ENCODE measurements at places on chromosomes 12 and 14.

DNA sequence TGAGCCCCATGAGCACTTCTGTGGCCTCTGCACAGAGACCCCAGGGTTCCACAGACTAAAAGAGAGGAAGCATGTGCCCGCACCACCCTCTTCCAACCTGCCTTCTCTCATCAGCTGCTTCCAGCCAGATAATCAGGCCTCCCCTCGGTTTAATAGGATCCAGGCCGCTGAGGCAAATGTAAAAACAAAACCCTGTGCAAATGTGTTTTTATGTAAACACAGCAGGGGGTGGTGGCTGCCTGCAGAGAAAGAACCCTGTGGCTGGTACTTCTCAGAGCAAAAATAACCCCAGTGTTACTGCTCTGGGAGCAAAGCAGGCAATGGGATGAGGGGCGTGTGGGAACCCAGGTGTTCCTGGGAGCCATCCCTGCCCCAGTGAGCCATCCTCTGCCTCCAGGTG is 46.2 kb downstream of the WSCD2 start:
- no peak for DNase-seq

DNA sequence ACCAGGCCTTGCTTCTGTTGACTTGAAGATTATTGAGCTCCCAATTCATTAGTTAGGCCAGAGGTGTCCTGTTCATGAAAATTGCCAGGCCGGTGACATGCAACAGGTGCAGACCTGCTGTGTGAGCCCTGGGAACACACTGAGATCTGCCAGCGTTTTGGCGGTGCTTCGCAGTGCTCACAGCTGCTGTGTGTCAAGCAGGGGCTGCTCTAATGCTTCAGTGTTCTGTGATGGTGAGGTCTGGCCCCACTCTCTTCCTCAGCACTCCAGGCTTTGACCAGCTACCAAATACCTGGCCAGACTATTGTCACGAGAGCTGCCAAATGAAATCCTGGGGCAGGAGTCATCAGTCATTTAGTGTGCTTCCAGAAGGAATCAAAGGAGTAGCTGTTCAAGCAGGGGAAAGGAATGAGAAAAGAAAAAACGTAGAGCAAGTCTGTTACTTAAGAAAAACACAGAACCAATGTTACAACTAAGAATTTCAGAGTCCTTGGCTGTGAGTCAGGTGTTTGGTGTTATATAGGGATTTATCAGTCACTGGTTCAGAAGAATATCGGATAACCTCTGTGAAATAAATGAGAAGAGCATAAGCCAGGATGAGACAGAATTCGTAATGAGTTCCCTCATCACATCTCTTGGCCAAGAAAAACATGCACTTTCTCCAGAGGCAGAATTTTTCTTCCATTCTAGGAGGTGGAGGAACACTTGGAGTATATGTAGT is 150.8 kb downstream of the FBXL14 start:
- DNase-seq = no peak

DNA sequence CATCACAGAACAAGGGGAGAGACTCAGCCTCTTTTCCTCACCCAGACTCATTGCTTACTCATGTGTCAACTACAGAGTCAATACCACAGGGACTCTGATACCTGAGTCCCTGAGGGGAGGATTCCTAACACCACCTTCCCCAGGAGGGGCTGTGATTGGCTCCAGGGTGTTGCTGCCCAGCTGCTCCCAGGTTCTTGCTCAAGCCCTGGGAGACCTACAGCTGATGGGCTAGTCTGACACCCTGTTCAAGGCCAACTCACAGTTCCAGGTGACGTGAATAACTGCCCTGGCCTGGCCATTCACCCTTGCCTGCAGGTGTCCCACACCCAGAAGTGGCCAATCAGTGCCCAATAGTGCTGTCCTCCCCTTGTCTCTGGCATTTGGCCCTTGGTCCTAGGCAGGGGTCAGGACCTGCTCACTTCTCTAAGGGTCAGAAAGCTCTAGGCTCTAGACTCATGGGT is 8.6 kb downstream of the SPRYD4 start:
- DNase-seq = no peak

DNA sequence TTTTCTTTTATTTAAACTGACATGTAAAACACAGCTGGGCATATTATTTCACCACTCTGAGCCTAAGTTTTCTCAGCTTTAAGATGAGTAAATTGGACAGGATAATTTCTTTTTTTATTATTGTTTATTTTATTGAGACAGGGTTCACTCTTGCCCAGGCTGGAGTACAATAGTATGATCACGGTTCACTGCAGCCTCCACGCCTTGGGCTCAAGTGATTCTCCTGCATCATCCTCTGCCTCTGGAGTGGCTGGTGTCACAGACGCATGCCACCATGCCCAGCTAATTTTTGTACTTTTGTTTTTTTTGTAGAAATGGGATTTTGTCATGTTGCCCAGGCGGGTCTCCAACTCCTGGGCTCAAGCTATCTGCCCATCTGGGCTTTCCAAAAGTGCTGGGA is 12.7 kb downstream of the BMAL2 start:
- no peak for DNase-seq

- DNase-seq = no peak
These were observed 264.4 kb downstream of the FOXG1 start for GRCh38 chr14:29030970-29031369.

GRCh38 chr12:69225251-69225910 is 14.0 kb upstream of the CPSF6 start:
- DNase-seq = no peak

DNA sequence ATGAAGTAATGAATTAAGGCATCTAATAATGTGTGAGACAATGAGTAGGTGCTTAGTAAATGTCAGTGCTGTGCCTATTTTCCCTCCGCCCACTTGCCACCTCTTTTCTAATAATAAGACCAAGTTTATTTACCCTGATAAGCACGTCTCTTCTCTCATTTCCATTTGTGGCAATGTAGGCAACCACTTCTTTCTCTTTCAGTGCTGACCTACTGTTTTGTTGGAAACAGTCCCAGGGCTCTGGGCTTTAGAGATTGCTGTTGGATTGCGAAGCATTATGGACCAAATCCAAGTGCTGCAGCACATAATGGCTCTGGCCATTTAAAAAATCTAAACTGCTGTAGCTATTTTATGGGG is 141.3 kb upstream of the PLEKHG7 start:
- DNase-seq = no peak

DNA sequence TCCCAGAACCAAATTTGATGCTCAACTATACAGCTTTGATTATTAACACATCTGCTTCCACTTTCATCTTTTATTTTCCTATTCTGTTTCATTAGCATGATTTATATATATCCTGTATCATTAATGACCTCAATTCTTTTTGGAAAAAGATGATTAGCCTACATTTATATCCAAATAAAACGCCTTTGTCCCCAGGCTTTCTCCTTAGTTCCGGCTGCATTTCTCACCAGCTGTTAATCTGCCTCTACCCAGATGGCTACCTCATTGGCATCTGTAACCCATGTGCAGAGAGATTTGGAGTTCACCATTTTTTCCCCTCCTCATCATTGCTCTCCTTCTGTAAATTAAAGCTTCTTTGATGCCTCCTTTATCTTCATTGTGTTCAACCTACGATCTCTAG is 336.8 kb upstream of the RGS6 start:
- DNase-seq = no peak

DNA sequence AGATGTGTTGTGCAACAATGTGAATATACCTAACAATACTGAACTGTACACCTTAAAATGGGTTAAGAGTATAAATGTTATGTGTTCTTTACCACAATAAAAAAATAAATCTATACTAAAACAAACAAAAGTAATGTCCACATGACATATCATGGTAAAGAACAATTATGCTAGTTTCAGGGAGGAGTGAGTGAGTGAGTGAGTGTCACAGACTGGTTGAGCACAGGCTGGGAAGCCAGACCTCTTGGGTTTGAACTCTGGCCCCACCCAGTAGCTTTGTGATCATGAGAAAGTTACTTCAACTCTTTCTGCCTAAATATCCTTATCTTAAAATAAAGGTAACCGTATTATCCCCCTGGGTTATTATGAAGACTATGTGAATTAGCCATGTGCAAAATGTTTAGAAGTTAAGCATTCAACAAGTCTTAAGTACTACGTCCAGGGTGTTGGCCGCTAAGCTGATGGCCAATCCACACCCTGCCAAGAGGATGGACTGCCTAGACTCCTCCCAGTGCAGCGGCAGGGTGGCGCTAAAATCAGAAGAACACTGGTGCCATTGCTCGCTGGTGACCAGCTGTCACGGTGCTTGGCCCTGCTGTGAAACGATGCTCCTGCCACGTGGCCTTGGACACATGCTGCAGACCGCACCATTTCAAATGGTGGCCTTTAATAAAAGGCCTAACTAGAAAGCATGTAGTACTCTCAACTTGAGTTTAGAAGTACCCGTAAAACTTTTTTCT is 7.3 kb downstream of the SLC2A13 start:
- DNase-seq = no peak

DNA sequence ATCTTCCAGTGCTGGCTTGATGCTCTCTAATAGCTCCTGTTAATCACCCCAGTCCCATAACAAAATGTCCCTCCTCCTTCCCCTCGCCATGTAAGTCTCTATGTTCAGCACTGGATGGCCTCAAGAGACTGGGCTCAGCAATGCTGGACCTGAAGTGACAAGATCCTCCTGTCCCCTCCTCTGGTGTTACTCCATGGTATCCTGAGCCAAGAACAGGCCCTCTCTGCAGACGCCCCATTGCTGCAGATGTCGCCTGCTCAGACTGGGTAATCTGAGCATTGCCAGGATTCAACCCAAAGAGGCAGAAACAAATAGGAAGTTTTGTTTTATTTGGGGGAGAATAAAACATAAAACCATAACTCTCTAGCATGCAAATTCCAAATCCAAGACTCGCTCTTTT is 149.7 kb downstream of the NTF3 start:
- no peak for DNase-seq

GRCh38 chr14:67618617-67619063 is 1.1 kb upstream of the ARG2 start:
- peak; percentile 56 for DNase-seq

DNA sequence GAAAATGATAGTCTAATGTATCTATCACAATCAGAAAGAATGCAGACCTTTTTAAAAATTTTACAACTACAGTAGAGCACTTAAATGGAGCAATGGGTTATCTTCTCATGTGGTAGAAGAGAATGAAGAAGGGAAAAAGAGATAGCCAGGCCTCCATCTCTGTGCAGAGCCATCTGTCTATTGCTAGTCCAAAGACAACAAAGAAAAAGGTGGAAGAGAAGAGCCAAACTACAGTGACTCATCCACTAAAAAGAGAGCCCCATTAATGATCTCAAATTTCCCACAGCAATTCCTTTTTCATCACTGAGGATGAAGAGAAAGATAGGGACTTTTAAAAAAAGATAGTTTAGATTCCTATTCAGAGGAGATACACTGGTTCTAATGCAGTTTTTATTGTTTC is 232.9 kb downstream of the ATXN7L3B start:
- DNase-seq = no peak

DNA sequence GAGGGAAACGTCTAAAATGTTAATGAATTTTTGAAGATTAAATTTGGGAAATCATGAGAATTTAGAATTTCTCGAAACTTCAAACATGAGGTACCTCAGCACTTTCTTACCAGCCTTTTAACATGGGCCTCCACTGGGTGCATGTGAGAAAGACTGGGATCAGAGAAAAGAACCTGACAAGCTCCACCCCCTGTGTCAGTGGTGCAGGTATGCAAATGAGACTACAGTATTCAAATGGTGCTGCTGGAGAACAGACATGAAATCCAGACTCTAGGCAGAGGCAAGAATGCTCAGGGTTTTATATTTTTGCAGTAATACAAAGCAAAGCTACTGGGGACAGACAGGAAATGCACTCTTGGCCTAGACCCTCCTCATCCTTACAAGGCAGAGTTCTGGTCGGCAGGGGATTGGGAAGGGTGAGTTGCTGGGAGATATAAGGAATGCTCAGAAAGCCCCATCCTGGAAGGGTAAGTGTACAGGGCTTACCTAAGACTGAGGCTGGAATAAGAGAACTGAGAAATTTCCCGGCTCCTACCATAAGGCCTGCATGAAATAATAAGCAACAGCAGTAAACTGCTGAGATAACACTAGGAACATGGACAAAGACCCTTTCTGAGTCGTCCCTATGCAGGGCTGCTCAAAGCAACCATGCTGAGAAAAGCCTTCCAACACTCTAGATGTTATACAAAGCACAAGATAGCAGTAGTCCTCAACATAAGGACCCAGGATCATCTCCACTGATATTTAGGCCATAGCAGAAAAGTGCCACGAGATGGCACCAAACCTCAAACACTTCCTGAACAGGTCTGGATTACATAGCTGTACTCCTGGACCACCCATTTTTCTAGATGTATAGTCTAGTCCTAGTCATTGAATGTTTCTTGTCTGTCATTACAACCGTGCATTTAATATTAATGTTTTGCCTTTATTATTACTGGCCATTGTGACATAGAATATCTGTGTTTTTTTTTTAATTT is 260.8 kb downstream of the RASSF9 start:
- peak; percentile 1 for DNase-seq

DNA sequence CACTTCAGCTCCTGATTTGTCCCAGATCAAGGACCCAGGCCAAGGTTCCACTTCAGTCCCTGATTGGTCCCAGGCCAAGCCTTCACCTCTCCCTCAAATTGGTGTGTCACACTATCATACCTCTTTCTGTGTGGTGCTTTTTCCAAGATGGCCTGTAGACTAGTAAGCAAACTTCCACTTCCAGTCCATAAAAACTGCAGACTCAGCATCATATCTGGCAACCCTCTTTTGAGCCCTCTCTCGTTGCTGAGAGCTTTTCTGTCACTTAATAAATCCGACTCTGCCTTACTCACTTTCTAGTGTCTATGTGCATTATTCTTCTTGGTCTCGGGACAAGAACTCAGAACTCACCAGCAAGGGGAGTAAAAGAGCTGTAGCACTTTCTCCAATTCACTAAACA is 1395.1 kb downstream of the LRFN5 start:
- DNase-seq = no peak

GRCh38 chr12:107845980-107846659 is 71.6 kb downstream of the ASCL4 start:
- no peak for DNase-seq

GRCh38 chr12:49887091-49887490 is 16.6 kb downstream of the FAIM2 start:
- no peak for DNase-seq

DNA sequence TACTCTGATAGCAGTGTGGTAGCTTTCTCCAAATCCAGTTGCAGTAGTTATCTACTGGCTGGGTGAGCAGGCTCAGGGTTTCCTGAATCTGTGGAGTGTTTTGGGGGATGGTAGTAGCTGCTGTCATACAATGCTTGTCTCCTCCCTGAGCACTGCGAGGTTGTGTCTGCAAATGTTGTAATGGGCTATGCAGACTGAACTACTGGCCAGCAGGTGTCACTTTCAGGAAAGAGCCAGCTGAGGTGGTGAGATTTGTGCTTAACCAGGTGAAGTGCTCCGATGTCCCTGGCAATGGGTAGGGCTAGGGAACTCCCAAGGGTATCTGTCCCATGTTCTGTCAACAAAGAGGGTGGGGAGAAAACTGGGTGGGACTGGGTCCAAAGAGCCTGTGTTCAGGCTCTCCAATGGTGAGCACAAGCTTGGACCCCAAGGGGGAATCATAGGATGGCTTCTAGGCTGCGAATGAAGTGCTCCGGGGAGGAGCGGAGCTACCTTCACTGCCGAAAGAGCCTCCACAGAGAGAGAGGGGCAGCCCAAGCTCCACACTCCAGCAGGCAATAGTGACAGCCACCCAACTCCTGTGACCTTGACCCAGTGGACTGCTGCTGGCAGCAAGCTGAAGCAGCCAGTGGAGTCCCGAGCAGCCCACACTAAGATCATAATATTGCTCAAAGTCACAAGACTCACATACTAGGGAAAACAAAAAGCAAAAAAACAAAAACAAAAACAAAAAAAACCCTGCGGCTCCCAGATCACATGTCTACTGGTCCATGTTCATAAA is 1324.0 kb upstream of the USP15 start:
- no peak for DNase-seq
